Amygdala (tissue), 56 donors: ENCODE measurements at places on chromosomes 6 and 20.

DNA sequence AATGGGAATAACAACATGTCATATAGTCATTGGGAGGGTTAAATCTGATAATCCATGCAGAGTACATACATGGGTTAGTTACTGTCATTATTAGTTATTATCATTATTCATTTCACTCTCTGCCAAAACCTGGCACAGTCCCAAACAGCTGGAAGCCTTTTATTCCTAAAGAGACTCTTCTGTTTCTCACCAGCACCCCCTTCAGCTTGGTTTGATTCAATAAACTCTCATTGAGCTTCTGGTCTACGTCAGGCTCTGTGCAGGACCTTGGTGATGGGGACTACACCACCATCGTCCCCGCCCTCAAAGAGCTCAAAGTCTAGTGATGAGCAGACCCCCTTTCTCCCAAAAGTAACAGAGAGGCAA is 2.3 kb downstream of the KCNK15 start:
- no peak for DNase-seq

- no peak for DNase-seq
Measured at GRCh38 chr6:85081102-85081501, 316.7 kb upstream of the TBX18 start.

GRCh38 chr6:20757761-20758160 is 223.5 kb downstream of the CDKAL1 start:
- no peak for DNase-seq

DNA sequence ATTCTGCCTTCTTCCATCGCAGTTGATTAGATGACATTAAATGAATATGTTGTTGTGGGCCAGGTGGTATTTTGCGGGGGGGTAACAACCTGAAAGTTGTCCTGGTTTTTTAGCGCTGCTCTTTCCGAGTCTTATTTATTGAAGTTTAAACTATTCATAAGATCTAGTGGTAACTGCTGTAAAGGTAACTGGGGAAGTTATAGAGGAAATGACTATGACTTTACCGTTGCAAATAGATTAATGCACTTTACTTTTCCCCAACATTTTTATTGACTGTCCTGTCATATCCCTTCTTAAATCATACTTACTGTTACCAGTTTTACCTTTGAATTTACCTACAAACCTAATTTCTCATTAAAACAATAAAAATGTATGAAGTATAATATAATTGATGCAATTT is 173.4 kb downstream of the ARID1B start:
- DNase-seq, result no peak

- DNase-seq, result no peak
Measured at GRCh38 chr6:163177007-163177406, 237.5 kb upstream of the QKI start.

DNA sequence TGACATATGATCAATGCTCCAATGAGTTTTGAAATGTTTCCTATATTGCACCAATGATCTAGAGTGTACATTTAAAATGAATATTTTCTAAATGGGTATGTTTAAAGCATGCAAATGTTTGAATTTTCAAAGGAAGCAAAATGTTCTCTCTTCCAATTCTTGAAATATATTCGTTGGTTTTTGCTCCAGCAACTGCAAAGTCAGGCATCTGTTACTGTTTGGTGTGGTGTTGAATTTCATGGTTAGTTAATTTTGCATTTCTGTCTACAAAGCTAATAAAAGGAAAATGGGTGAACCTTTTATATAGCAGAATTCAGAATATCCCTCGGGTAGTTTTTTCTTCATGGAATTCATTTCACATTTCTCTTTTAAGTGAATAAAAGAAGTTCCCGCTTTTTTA is 1018.3 kb downstream of the GRIK2 start:
- DNase-seq, result no peak

GRCh38 chr6:100446115-100447080 is 18.3 kb downstream of the SIM1 start:
- DNase-seq, result no peak

- DNase-seq, result no peak
Measured at GRCh38 chr6:22392711-22393110, 95.9 kb upstream of the PRL start.

DNA sequence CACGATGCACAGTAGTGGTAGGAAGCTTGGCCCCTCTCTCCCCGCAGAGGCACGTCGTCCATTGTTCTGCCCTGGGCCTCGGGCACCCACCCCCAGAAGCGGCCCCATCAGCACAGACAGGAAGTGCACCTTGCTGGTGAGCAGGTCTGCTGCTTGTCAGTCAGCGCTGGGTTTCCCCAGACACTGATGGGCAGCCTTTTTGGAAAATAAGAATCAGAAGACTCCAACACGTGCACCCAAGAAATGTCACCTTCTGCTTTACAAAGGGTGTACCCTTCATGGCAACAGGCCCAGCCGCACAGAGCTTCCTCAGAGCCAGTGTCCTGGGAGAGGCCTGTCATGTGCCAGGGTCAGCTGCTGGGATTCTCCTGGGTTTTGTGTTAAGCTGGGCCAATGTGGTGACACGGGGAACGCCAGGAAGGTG is 34.7 kb upstream of the IRF4 start:
- no peak for DNase-seq

DNA sequence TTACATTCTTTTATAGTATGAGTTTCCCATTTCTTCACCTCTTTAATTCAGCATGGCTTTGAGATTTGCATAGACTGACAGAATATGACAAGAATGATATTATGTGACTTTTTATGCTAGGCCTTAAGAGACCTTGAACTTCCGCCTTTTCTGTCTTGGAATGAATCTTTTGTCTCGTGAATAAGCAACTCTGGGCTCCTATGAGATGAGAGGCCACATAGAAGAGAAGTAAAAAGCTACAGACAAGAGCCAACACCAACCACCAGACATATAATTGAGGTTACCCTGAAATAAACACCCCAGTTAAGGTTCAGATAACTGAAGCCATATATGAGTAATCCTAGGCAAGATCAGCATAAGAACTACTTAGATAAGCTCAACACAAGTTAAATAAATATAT is 600.8 kb downstream of the MEI4 start:
- no peak for DNase-seq

DNA sequence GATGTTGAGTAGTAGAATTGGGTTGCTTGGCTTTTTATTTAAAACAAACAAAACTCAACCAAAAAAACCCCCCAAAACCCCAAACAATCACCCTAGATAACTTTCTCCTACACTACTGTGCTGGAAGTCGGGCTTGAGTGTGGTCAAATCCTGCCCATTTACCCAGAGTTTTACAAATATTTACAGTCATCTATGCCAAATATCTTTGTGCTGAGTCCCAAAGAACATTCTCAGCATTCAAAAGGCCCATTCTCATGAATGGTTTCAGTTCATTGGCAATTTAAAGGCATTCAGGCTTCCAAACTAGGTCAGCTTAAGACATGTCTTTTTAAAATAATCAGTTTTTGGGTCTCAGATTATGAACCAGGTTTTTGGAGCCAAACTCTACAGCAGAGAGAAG is 1.8 kb downstream of the RNF144B start:
- DNase-seq, result no peak

- no peak for DNase-seq
Measured at GRCh38 chr6:93389192-93389591, 30.2 kb downstream of the EPHA7 start.

- DNase-seq, result peak; percentile 2
Measured at GRCh38 chr20:26276554-26277210, 580.0 kb upstream of the ZNF337 start.

DNA sequence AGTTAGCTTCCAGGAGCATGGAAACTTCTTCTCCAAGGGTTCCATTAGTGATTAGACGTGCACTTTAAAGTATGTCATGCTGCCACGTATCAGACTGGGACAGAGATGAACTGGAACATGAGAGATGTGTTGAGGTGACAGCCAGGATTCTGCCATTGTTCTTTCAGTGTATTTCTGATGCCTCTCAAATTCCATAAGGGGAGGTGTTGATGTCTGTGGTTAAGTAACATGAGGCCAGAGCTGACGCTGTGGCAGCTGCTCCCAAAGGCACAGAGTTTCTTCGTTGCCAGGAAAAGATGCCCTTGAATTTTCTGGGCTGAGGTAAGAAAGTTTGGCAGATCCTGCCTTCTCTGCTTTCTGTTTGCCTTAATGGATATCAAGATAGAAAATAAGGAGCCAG is 63.5 kb downstream of the TRMT6 start:
- DNase-seq, result no peak

- DNase-seq, result no peak
Measured at GRCh38 chr6:7647504-7647903, 57.5 kb downstream of the SNRNP48 start.

DNA sequence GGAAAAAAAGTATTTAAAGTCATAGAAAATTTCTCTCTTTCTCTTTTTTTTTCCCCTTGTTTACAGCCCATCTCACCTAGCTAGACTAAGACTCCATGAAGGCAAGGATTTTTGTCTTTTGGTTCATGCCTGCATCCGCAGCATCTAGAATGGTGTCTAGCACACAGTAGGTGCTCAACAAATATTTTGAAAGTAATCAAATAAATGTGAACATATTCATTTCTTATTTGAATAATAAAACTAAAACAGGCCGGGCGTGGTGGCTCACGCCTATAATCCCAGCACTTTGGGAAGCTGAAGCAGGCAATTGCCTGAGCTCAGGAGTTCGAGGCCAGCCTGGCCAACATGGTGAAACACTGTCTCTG is 4.7 kb upstream of the ZNF341 start:
- no peak for DNase-seq

DNA sequence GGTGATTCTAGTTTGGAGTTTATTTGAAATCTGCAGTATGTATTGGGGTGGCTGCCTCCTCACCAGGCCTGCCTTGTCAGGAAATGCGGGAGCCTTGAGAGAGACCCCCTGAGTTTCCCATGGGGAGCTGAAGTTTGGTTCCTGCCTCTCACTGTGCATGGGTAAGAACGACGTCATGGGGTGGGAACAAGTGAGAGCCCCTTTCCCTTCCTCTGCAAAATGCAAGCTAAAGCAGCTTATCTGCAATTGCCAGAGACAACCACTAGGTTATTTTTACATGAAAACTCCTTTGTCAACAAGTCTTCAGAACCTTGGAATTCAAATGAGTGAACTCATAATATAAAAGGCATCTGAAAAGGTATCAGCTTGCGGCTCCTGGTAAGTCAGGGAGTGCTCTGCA is 58.4 kb downstream of the TMEM170B start:
- DNase-seq, result no peak

DNA sequence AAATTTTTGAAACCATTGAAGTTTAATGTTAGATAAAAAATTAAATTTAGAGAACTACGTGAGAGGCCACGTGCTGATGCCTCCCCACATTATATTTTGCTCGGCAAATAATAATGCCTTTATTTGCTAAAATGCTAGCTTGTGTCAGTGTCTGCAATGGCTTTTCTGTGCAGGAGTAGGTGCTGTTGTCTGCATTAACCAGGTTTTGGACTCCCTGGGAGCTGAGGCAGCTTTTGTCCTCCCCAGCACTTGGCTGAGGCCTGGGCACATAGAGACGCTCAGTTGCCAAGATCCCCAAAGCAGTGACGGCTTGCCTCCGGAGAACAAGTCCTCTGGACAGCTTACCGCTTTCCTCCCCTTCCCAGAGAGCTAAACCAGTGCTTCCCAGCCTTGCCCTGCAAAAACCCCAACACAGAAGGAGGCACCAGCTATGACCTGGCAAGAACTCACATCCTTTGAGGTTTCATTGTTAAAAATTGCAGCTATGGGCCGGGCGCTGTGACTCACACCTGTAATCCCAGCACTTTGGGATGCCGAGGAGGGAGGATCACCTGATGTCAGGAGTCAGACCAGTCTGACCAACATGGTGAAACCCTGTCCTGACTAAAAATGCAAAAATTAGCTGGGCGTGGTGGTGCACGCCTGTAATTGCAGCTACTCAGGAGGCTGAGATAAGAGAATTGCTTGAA is 59.9 kb downstream of the KAT14 start:
- DNase-seq, result no peak

DNA sequence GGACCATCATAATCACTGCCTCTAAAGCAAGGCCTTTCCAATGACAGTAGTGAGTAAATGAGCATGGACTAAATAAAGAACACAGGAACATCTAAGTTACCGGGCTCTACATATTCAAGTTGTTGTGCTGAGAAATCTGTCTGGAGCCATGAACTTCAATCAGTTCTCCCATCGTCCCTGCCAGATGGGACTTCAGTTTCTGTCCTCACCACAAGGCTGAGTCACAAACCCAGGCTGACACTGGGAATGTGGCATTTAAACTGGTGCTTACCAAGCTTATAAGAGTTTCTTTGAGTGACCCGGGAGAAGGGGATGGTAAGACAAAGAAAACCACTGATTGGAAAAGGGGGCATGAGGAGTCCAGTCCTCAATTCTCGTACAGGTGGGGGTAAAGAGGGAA is 497.0 kb downstream of the MAFB start:
- DNase-seq, result no peak

DNA sequence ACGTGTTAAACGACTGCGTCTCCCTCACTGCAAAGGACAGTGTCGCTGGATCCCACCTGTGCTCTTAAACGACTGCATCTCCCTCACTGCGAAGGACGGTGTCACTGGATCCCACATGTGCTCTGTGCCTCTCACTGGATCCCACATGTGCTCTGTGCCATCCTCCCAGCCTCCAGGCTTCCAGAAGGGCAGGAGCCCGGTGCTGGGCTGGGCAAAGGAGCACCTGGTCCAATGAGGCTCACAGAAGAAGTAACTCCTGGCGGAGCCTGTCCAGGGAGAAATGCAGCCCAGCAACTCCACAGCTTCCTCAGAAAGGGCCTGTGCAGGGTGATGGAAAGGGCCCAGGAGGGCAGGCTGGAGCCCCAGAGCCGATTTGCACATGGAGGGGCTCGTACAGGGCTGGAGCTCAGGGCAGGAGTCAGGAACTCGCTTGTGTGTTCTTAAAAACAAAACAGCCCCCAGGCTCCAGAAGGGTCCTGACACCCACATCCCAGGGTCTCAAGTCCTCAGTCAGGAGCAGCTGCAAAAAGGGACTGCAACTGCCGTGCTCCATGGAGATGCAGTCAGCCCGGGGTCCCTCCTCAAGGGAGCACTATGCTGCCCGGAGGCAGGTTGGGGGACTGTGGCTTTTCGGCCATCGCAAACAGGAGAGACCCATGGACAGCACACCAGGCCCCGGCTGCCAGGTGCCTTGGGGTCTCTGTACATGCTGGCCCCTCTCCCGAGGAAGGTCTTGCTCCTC is 52.7 kb downstream of the DLL1 start:
- DNase-seq, result no peak

GRCh38 chr6:18579869-18580268 is 192.7 kb downstream of the RNF144B start:
- DNase-seq, result no peak

DNA sequence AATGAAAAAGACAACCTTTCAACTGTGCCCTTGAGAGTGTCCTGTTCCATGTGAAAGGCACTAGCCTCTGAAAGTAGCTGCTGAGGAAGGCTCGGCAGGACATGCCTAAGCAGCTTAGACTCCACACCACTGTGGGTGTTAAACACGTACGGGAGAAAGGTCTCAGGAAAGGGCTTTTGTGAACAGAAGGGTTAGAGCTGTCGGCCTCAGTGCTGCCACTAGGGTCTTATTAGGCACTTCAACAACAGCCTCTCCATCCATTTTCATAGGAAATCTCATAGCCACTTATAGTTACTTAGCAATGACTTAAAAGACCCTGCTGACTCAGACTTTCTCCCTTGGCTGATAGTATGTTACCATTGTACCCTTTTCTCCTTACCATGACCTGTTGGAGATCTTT is 662.8 kb downstream of the TBC1D32 start:
- DNase-seq, result no peak
